Activated T-cell treated with anti-CD3 and anti-CD28 coated beads, Interleukin-2, amount 50 U/mL, for 72 hours (primary cell): ENCODE measurements at places on chromosomes 2 and 18. TPM values are rescaled to one million over a fixed set of nuclear protein-coding genes. Genes with fewer than 3 reads are reported as not detected.

ZSWIM2 gene
- total RNA-seq, result not detected

GATA6 gene
- 0.39 TPM for total RNA-seq

DNA sequence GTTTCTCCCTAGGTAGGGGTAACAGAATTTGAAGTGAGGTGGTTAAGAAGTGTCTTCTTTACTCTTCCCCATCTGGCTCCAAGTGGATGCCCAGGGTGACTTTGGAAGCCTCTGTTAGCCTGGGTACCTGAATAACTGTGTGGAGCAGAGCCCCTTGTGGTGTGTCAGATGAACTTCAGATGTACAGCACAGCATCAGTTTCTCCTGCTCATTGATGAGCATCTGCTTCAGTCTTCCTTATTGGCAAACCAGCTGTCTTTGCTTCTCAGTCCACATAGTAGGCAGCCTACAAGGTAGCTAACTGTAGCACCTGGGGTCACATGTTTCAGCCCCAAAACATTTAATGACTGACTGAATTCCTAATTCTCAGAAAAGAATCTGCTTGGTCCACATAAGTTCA lies 56.2 kb upstream of the ATP8B1 start:
- no peak for DNase-seq

GRCh38 chr2:164757934-164758695 lies 83.5 kb downstream of the COBLL1 start:
- no peak for DNase-seq

DNA sequence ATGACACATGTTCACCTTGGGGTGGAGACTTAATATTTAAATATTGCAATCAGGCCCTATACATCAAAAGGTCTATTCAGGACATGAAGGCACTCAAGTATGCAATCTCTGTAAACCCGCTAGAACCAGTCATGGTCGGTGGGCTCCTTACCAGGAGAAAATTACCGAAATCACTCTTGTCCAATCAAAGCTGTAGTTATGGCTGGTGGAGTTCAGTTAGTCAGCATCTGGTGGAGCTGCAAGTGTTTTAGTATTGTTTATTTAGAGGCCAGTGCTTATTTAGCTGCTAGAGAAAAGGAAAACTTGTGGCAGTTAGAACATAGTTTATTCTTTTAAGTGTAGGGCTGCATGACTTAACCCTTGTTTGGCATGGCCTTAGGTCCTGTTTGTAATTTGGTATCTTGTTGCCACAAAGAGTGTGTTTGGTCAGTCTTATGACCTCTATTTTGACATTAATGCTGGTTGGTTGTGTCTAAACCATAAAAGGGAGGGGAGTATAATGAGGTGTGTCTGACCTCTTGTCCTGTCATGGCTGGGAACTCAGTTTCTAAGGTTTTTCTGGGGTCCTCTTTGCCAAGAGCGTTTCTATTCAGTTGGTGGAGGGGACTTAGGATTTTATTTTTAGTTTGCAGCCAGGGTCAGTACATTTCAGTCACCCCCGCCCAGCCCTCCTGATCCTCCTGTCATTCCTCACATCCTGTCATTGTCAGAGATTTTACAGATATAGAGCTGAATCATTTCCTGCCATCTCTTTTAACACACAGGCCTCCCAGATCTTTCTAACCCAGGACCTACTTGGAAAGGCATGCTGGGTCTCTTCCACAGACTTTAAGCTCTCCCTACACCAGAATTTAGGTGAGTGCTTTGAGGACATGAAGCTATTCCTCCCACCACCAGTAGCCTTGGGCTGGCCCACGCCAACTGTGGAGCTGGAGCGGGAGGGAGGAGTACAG lies 108.1 kb downstream of the XRCC5 start:
- no peak for DNase-seq
